ENCODE measurements at places on chromosomes 4 and X.

GRCh38 chrX:52437212-52437611 is 58.4 kb upstream of the XAGE1A start:
- no peak for DNase-seq

DNA sequence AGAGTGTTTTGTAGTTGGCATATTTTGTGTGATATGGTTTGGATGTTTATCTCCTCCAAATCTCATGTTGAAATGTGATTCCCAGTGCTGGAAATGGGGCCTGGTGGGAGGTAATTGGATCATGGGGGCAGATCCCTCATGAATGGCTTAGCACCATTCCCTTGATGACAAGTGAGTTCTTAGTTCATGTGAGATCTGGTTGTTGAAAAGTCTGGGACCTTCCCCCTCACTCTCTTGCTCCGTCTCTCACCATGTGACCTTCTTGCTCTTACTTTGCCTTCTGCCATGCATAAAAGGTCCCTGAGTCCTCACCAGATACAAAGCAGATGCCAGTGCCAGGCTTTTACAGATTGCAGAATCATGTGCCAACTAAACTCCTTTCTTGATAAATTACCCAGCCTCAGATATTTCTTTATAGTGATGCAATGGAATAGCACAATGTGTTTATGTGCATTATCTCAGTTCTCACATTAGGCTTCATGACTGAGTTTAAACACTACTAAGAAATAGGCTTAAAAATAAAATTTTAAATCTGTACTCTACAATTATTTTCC is 1348.8 kb downstream of the STIM2 start:
- no peak for DNase-seq

- DNase-seq = no peak
These were observed 136.7 kb downstream of the CRLF2 start for GRCh38 chrX:1075741-1076140.

DNA sequence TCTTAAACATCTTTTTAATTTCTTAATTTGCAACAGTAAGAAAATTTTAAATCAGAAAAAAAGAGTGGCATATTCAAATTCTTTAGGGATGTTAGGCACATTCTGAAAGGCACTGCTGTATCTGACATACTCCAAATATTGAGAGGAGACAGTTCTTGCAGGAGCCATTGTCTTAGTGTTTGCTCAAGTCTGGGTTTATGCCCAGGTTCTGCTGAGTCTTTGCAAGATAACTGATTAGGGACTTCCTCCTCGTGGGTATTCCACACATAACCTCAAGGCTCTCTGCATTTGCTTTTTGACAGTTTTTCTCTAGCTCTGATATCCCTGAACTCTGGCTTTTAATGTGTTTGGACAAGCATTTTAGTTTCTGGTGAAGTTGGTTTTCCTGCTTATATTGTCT is 52.6 kb downstream of the RPS3A start:
- DNase-seq = no peak

DNA sequence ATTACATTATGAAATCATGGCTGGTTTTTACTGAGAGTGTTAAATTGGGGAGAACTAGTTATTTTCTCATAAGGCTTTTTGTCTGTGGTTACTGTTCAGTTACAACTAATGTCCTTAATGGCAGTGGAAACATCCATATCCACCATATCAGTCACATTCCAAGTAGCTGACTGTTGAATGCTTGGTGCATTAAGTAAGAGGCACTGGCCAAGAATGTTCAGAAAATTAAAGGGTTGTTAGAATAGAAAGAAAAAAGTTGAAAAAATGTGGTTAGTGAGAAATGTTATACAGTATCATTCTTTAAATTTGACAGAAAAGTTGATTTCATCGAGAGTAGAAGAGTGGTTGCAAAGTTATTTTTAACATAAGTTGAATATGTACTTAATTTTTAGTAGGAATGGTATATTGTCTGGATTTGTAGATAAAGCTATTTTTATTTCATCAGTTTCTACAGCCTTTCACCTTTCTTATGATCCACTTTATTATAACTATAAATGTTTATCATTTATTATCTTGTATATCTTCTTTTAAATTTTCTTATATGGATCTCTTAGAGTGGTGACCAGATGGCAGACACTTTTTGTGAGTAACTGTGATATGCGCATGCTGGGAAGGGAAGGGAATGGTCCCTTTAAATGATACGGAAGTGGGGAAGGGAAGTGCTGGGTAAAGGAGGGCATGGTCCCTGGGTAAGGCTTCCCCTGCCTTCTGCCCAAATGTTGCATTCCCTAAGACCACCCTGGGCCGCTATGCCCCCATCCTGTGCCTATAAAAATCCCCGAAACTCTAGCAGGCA is 2407.1 kb downstream of the ARAP2 start:
- DNase-seq = no peak

- DNase-seq = no peak
These were observed 40.1 kb downstream of the EVC start for GRCh38 chr4:5750946-5751665.

GRCh38 chr4:126779001-126779400 is 853.8 kb upstream of the INTU start:
- no peak for DNase-seq

GRCh38 chr4:117755438-117755837 is 278.8 kb upstream of the NDST3 start:
- DNase-seq = no peak

DNA sequence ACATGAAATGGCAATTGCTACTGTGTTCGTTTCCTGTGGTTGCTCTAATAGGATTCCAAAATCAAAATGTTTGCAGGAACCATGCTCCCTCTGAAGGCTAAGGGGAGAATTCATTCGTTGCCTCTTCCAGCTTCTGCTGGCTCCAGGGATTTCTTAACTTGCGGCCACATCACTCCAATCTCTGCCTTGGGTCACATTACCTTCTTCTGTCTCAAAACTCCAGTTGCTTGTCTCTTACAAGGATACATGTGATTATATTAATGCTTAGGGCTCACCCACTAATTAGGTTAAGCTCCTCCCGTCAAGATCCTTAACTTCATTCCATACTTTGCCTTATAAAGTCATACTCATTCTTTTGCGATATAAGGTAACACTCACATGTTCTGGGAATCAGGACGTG is 208.4 kb downstream of the RBM46 start:
- DNase-seq = no peak

- DNase-seq = no peak
These were observed 23.5 kb upstream of the PDZD4 start for GRCh38 chrX:153853902-153854267.
